RPMI7951 (cell line): ENCODE measurements at places on chromosomes 11 and 22. TPM values are rescaled to one million over a fixed set of nuclear protein-coding genes. Genes with fewer than 3 reads are reported as not detected.

- DNase-seq, result no peak
Measured at GRCh38 chr11:101582236-101582988, 1.4 kb downstream of the TRPC6 start.

DNA sequence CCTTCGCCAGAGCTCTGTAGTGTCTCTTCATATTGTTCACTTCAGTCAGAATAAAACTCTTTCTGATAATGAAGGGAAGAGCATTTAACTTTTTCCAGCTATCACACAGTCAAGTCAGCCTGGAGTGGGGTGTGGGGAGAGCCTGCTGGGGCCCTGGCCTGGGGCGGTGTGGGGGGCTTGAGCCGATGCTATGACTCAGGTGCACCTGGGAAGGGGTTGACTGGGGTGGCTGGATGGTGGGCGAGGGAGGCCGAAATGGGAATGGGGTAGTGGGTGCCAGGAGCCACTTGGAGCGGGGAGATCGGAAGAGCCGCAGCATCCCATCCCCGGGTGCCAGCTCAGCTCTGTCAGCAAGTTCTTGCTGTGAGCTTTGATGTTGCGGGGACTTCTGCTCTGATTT is 100.9 kb downstream of the NXPE2 start:
- DNase-seq, result no peak

GRCh38 chr11:102662607-102663006 is 37.5 kb upstream of the MMP20 start:
- no peak for DNase-seq

DNA sequence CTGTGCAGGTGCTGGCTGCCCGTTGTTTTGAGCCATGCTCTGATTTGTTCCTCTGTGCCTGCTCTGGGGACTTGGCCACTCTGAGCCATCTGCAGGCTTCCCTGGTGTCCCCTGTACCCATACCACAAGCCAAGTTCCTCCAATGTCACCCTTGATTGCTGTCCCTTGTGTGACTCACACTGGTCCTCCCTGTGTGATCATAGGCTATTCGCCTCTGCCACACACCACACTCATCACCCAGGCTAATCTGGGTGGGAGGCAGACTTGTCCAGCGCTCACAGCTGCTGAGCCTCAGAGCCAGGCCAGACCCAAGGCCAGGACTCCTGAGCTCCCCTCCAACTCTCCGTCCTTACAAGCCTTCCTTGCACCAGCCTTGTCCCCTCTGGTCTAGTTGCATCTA is 31.7 kb downstream of the IGF2 start:
- DNase-seq, result no peak

DNA sequence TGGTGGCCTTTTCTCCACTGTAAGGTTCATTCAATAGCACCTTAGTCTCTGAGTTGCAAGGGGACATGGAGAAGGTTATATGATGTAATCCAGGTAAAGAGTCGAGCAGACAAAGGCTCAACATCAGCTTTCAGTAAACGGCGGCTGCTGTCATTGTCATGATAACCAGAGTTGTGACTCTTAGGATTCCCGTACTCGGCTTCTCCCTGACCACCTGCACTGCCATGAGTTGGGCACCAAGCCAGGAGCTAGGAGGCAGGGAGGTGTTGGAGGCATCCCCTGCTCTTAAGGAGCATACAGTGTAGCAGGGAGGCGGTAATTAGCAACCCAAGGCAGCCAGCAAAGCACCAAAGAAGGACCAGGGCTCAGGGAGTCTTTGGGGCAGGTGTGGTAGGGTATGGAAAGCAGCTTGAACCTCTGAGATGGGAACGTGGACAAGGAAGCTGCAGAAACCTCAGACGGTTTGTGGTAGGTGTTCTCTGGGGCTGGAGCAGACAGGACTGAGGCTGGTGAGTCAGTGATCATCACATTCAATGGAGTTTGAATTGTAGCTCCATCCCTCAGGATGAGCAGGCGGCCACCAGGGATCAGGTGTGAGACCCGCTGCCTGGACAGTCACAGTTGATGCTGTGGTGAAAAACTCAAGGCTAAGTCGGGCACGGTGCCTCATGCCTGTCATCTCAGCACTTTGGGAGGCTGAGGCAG is 31.7 kb downstream of the LIF start:
- no peak for DNase-seq

GRCh38 chr11:65274735-65275682 is 13.2 kb downstream of the POLA2 start:
- DNase-seq, result peak; percentile 93

DNA sequence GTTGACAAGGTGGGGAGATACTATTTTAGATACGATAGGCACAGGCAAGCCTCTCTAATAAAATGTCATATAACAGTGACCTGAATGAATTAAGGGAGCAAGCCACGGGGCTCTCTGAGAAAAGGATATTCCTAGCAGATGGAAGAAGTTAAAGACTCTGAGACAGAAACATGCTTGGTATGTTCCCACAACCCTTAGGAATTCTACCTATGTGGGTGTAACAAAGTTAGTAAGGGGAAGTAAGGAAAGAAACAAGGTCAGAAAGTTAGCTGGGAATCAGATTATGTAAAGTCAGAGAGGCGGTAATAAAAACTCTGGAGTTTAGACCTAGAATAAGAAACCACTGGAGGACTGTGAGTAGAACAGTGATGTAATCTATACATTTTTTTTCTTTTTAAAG is 59.7 kb upstream of the GDPD4 start:
- DNase-seq, result peak; percentile 39

DNA sequence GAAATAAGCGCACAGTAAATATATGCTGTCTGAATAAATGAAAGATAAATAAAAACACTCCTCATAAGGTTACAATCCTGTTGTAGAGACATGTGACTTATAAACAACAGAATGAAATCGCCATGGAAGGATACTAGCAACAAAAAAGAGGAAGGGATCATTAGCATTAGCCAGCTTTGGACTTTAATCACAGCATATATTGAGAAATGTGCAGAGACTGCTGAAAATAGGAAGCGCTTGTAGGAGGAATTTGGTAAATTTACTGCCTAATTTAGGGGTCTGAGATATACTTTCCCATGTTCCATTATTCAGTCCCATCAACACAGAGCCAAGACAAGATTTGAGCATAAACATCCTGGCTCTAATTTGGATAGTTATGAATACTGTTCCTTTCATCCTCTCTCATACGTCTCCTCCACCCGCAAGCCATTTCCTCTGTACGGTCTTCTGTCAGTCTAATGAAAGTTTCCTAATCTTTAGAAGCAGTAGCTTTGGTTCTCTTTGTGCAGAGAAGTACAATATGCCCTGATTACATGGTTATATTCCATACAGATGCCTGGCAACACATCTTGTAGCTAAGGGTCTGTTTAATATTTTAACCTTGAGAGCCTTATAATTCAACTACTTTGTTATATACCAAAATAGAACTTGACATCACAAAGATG is 37.1 kb upstream of the AKIP1 start:
- DNase-seq, result peak; percentile 14

- DNase-seq, result no peak
Measured at GRCh38 chr11:21771097-21771496, 421.8 kb upstream of the ANO5 start.

- DNase-seq, result no peak
Measured at GRCh38 chr11:19552656-19553260, 159.9 kb upstream of the NAV2 start.

DNA sequence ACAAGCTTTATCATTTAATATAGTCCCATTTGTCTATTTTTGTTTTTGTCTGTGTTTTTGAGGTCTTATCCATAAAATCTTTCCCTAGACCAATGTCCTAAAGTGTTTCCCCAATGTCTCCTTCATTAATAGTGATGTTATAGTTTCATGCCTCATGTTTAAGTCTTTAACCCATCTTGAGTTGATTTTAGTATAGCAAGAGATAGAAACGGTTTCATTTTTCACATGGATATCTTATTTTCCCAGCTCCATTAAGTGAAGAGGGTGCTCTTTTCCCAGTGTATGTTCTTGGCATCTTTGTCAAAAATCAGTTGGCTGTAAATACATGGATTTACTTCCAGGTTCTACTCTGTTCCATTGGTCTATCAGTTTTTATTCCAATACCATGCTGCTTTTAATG is 58.2 kb downstream of the KCNQ1OT1 start:
- DNase-seq, result no peak

DNA sequence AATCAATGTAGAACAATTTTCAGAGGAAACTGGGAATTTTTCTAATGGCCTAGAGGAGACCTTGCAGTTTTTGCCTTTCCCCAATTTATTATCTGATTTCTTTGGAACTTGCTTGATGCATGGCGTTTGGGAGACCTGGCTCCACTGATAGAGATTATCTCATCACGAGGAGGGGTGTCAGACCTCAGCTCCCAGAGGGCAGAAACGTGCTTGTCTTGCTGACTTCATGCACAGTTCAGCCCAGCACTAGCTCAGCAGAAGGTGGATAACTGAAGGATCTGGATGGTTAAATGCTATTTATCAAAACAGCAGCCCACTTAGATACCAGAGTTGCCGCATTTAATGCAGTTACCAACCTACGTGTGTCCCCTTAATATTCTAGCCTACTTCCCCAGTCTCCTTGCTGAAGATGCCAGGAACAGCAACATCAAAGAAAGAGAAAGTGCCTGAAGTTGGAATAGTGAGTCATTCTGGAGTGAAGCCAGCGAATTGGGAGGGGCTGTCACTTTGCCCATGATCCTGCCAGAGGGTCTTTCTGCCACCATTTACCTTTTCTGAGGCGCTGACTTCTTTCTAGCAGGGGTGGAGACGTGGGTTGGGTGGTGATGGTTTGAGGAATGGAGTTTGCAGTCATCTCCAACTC is 133.5 kb upstream of the CADM1 start:
- peak; percentile 75 for DNase-seq

ACTN3 gene
- under 0.01 TPM in 1 of 2 replicates, not detected in the other for total RNA-seq

ZPR1 gene
- total RNA-seq, result 61.7 and 63.3 TPM in 2 replicates

HTR3A gene
- not detected in 2 replicates for total RNA-seq

TIGD3 gene
- total RNA-seq, result 0.20 and 0.24 TPM in 2 replicates

MAPK11 gene
- 1.8 TPM in 2 replicates for total RNA-seq

PGA5 gene
- not detected in 2 replicates for total RNA-seq
